T-helper 17 cell (primary cell): ENCODE measurements at places on chromosomes 1 and 21. TPM values are rescaled to one million over a fixed set of nuclear protein-coding genes. Genes with fewer than 3 reads are reported as not detected.

GRCh38 chr1:206693029-206693428 lies 8.3 kb downstream of the MAPKAPK2 start:
- DNase-seq: no peak
- peak overlapping the region; percentile 43 for H3K4me3 ChIP-seq
- peaks cover 81% of the 10 kb centered on the region for H3K4me1 ChIP-seq

GRCh38 chr1:30460661-30461060 lies 262.7 kb downstream of the MATN1 start:
- DNase-seq: no peak
- H3K27ac ChIP-seq: no peak overlapping the region
- no peaks in the 10 kb centered on the region for H3K4me1 ChIP-seq

Gene PPIAL4G
- total RNA-seq: 0.08 TPM

Gene DCST1
- total RNA-seq: 0.57 TPM

DNA sequence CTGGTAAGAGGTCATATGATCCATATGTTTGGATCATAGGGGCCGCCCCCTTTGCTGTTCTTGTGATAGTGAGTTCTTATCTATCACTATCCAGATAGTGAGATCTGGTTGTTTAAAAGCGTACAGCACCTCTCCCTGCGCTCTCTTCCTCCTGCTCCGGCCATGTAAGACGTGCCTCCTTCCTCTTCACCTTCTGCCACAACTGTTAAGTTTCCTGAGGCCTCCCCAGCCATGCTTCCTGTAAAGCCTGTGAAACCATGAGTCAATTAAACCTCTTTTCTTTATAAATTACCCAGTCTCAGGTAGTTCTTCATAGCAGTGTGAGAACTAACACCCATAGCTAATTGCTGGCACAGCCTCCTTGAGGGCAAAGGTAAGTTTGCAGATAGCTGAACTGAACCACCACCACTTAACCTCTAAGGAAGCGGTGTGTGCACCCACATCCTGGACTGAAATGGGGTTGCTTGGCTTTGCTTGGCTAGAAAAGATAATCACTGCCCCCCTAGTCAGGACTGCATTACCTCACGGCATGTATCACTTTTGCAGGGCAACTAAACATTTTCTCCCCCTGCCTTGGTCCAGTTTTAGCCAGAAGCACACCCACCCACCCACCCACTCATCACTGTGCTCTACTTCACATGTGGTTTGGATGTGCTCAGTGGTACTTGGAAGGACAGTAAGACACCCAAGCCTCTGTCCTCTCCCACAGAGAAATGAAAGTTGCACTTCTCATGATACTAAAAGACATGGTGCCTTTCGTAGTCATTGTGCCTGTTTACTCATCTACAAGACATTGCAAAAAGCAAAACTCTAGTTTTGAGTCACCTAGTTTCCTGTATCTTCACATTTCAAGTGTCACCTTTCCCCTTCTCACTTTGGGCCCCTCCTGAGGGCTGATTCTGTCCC lies 23.1 kb upstream of the PTAFR start:
- H3K4me3 ChIP-seq: peak overlapping the region; percentile 39
- no peaks in the 10 kb centered on the region for H3K27me3 ChIP-seq
- peak overlapping the region; percentile 48 for H3K27ac ChIP-seq
- peaks cover 25% of the 10 kb centered on the region for H3K4me1 ChIP-seq
- peak; percentile 22 for DNase-seq

DNA sequence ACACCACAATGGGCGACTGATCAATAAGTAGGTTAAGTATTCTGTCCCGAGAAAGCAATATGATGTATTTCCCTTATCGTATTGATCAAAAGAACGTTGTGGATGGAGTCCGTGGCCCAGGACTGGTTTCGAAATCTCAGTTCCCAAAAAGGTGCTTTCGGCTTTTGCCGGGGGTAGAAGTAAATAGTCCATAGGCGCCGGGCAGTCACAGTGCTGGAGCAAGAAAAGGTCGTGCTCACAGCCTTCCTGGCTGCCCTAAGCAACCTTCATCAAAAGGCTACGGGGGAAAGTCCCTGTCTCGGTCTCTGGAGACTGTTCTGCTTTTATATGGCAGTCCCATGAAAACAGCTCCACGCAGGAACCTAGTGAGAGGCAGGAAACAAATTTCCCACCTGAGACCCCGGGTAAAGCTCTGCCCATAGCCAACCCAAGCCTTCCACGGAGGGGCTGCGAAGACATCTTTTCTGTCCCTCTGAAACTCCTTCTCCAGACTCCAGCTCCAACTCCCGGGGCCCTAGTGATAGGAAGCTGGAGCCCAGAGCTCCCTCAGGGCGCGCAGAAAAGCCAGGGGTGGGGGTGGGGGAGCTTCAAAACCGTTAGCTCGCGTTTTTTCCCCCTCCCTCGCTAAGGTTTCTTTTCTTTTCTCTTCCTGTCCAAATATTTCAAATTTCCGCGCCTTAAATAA lies 7.0 kb downstream of the CDKN2C start:
- DNase-seq: no peak
- peaks cover 2% of the 10 kb centered on the region for H3K36me3 ChIP-seq
- peaks cover 24% of the 10 kb centered on the region for H3K4me1 ChIP-seq
- H3K27me3 ChIP-seq: peaks cover 8% of the 10 kb centered on the region
- peak overlapping the region; percentile 72 for H3K27ac ChIP-seq

GRCh38 chr1:171486048-171486519 lies 754 bp downstream of the PRRC2C start:
- DNase-seq: peak; percentile 80
- H3K27me3 ChIP-seq: no peaks in the 10 kb centered on the region
- H3K36me3 ChIP-seq: peaks cover 8% of the 10 kb centered on the region
- H3K4me1 ChIP-seq: peaks cover 49% of the 10 kb centered on the region
- H3K27ac ChIP-seq: peak overlapping the region; percentile 99

Gene FTCD
- 1.1 TPM for total RNA-seq

Gene KCNK1
- total RNA-seq: not detected

- H3K4me3 ChIP-seq: no peak overlapping the region
- no peaks in the 10 kb centered on the region for H3K36me3 ChIP-seq
- no peak overlapping the region for H3K27ac ChIP-seq
- peaks cover 22% of the 10 kb centered on the region for H3K27me3 ChIP-seq
- H3K4me1 ChIP-seq: no peaks in the 10 kb centered on the region
Observed at GRCh38 chr1:64059556-64059955, 143.9 kb upstream of the UBE2U start.

Gene SCMH1
- 19.4 TPM for total RNA-seq

DNA sequence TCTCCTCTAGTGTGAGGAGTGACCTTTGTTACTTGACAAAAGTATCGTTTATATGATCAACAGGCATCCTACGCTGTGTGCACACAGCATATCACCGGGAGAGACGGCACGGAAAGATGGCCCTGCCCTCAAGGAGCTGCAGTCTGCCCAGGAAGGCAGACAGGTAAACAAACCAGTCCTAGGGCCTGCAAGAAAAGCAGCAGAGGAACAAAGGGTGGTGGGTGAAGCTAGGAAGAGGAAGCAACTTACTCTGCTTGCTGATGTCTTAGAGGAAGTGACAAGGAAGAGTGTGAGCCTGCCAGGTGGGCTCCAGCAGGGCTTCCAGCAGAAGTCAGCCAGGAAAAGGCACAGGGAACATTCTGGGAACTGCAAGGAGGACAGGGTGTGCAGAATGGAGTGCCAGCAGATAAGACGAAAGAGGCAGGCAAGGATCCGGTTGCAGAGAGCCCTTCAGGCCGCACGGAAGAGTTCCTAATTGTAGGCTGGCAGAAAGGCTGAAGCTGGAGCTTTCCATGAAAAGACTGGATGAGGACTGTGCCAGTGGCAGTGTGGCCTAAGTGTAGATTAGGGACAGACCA lies 106.7 kb downstream of the SLC45A1 start:
- H3K27me3 ChIP-seq: no peaks in the 10 kb centered on the region
- H3K4me1 ChIP-seq: peaks cover 44% of the 10 kb centered on the region
- peak overlapping the region; percentile 97 for H3K27ac ChIP-seq
- peaks cover 7% of the 10 kb centered on the region for H3K36me3 ChIP-seq

GRCh38 chr1:8987881-8988617 lies 38.2 kb downstream of the SLC2A7 start:
- no peaks in the 10 kb centered on the region for H3K36me3 ChIP-seq
- peak; percentile 46 for DNase-seq
- H3K27me3 ChIP-seq: no peaks in the 10 kb centered on the region
- H3K4me1 ChIP-seq: peaks cover 23% of the 10 kb centered on the region
- no peak overlapping the region for H3K27ac ChIP-seq

GRCh38 chr1:37752583-37753471 lies 12.1 kb downstream of the EPHA10 start:
- peaks cover 2% of the 10 kb centered on the region for H3K36me3 ChIP-seq
- peak overlapping the region; percentile 85 for H3K4me3 ChIP-seq
- no peak for DNase-seq

DNA sequence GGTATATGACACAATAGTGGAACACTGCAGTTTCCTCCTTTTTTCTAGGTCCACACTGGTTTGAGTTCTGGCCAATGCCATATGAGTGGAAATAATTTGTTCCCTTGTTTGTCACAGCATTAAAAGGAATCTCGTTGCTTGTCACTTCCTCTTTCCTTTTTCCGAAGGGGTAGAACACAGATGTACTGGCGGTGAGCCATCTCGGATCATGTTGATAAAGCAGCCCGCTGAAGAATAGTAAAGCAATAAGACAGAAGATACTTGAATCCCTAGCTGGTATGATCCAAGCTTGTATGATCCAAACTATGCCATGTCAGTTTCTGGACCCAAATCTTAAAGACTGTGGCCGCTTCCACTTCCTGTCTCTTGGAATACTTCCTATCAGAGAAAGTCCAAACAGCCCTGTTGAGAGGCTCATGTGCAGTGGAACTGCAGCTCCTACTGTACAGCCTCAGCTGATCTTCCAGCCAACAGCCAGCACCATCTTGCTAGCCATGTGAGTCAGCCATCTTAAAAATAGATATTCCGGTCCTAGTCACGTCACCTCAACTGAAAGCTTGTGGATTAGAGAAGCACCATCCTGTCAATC lies 40.3 kb downstream of the CFHR5 start:
- H3K27ac ChIP-seq: no peak overlapping the region
- no peaks in the 10 kb centered on the region for H3K27me3 ChIP-seq
- H3K4me3 ChIP-seq: no peak overlapping the region
- no peaks in the 10 kb centered on the region for H3K4me1 ChIP-seq

Gene PTPN22
- total RNA-seq: 42.6 TPM

Gene CRP
- not detected for total RNA-seq

Gene CDC73
- 73.2 TPM for total RNA-seq
